ENCODE measurements at places on chromosomes 12 and 14. TPM values are rescaled to one million over a fixed set of nuclear protein-coding genes. Genes with fewer than 3 reads are reported as not detected.

SYNE2 gene
- total RNA-seq, result 143 TPM

REM2 gene
- 0.26 TPM for total RNA-seq

RGS6 gene
- 3.1 TPM for total RNA-seq

RNASE4 gene
- total RNA-seq, result 0.75 TPM

TAS2R42 gene
- total RNA-seq, result not detected

BDKRB2 gene
- total RNA-seq, result not detected

TMEM179 gene
- total RNA-seq, result not detected

KLRF1 gene
- total RNA-seq, result 0.54 TPM

OR4E2 gene
- total RNA-seq, result not detected

AMN gene
- total RNA-seq, result 0.35 TPM

KRT6B gene
- total RNA-seq, result not detected

DBX2 gene
- total RNA-seq, result not detected

NKX2-1 gene
- total RNA-seq, result not detected

RD3L gene
- not detected for total RNA-seq

LMO3 gene
- total RNA-seq, result not detected

HOXC4 gene
- total RNA-seq, result 1.5 TPM

HPD gene
- total RNA-seq, result not detected

CCDC60 gene
- total RNA-seq, result not detected

NOXRED1 gene
- 0.53 TPM for total RNA-seq

ENDOU gene
- total RNA-seq, result not detected

PRDM4 gene
- total RNA-seq, result 37.5 TPM

RNASE3 gene
- total RNA-seq, result not detected

LIN7A gene
- 0.63 TPM for total RNA-seq

DHRS4L2 gene
- 16.0 TPM for total RNA-seq

CDCA3 gene
- total RNA-seq, result 125 TPM

DLGAP5 gene
- 116 TPM for total RNA-seq

RBP5 gene
- 0.87 TPM for total RNA-seq

RIMKLB gene
- 1.1 TPM for total RNA-seq

TEDC1 gene
- 40.6 TPM for total RNA-seq

CLEC2A gene
- total RNA-seq, result not detected

TSHR gene
- 0.73 TPM for total RNA-seq

SDR9C7 gene
- total RNA-seq, result not detected

VWF gene
- total RNA-seq, result 0.02 TPM

FSCB gene
- total RNA-seq, result not detected

MYH6 gene
- 0.23 TPM for total RNA-seq

ESYT1 gene
- total RNA-seq, result 241 TPM

SYCP3 gene
- 2.0 TPM for total RNA-seq

TPH2 gene
- not detected for total RNA-seq

CARMIL3 gene
- 3.3 TPM for total RNA-seq

RILPL2 gene
- total RNA-seq, result 11.3 TPM

MYF5 gene
- not detected for total RNA-seq

TMCC3 gene
- total RNA-seq, result 0.33 TPM

PAH gene
- not detected for total RNA-seq

Measured in activated CD8-positive, alpha-beta memory T cell treated with anti-CD3 and anti-CD28 coated beads, Interleukin-2, amount 10 ng/mL, durations not matched to agents 7 days and 5 days (primary cell).